NCI-H2081 (cell line): ENCODE measurements at places on chromosomes 13 and 19.

- DNase-seq: no peak
Measured at GRCh38 chr19:35733180-35734125, 8.8 kb downstream of the IGFLR1 start.

DNA sequence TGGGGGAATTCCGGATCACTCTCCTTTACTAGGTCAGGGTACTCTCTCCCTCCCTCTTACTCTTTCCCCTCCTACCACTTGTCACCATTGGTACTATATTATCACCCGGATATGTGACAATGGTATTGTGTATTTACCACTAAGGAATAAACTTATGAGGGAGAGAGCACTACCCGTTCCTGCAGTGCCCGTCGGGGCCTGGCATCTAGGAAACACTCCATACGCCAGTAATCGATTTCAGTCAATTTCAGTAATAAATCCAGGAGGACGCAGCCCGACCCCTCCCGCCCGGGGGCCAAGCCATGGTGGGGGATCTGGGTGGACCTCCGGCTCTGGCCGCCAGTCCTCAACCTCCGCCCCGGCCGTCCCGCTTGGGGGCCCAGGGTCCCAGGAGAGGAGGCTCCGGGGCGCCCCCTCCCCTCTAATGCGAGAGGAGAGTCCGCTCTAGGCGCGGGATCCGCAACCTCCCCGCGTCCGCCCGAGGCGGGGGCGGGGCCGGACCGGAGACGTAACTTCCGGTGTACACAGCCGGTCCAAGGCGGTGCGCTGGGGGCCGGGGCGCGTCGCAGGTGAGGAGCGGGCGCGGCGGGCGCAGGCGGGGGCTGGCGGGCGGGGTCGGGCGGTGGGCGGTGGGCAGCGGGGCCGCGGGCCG, at the start of gene GARRE1:
TSS of gene GARRE1 (plus strand) at position 509 of the 652 bp plus-strand sequence. CDS start 45,920 bp downstream, outside the sequence.
- peak; percentile 80 for DNase-seq

- DNase-seq: no peak
Measured at GRCh38 chr13:44180876-44181536, 192.6 kb upstream of the SERP2 start.

- no peak for DNase-seq
Measured at GRCh38 chr19:2727640-2727944, 6.4 kb upstream of the DIRAS1 start.

DNA sequence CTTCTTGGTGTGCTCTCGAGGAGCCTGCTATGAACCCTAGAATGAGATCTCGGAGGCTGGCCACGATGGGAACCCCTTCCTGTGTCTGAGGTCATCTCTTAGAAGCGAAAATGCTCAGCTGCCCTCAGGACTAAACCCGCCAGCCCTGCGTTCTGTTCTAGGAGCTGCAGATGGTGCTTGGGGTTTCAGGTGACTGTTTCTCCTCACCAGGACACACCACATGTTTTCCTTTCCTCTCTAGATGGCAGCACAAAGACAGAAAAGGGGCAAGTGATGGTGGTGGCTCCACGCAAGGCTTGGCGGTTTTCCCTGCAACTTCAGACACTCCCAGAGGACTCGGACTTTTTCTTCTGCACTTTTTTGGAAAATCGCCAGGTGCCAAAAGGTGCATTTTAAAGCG, 60.1 kb downstream of the RNASEH2B start:
- peak; percentile 38 for DNase-seq

- DNase-seq: no peak
Measured at GRCh38 chr13:48232420-48233045, 473 bp upstream of the ITM2B start.

GRCh38 chr19:2477141-2477710, 1.3 kb downstream of the GADD45B start:
- no peak for DNase-seq

DNA sequence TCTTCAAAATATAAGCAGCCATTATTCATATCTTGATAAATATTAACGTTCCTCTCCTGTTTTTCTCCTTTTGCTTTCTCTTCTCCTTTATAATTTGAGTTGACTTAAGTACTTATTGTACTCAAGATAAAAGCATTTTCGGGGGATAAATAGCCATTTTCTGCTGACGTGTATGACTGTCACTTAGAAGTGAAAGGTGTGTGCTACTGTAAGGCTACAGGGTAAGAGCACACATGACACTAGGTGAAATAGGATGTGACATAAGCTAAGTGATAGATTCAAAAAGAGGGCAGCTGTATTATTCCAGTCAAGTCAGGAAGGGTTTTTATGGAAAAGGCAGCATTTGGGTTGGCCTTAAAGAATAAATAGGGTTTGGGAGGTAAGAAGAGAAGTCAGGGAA, 128.5 kb downstream of the GPC6 start:
- no peak for DNase-seq

GRCh38 chr19:36489920-36490415, 607 bp upstream of the ZNF566 start:
- peak; percentile 92 for DNase-seq

DNA sequence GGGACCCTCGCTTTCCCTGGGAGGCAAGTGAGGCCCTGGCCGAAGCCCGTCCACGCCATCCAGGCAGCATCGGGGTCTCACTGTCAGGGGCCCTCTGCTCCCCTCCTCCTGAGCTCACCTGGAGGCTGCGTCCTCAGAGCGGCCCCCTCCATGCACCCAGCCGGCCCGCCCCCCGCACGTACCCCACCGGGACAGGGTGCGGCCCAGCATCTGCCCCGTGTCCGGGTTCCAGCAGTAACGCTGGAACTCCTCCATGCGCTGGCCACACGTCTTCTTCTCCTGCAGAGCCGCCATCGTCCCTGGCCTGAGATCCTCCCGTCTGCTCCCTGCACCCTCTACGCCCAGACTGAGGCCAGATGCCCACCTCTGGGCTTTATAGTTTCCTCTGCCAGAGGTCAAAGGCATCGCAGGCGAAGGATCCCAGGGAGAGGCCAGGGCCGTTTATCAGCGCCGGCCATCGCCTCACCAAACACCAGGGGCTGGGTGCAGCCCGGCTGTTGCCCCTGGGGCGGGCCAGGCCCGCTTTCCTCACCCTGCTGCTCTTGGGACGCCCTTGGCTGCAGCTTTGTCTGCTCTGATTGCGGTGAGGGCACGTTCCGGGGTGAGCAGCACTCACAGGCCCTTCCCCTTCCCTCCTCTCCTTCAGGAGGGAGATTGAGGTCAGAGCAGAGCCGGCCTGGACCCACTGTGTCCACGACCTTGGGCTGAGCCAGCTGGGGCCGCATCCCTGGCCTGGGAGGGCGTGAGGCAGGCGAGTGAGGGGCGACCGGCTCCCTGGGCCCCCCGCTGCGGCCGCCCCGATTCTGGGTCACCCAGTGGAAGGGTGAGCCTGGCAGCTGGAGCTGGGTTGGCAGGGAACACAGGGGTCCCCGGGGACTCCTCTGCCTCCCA, at the start of gene ATP4B:
TSS of gene ATP4B (minus strand) at position 348 of the 891 bp plus-strand sequence. CDS start at position 294, 54 bp downstream.
- no peak for DNase-seq

DNA sequence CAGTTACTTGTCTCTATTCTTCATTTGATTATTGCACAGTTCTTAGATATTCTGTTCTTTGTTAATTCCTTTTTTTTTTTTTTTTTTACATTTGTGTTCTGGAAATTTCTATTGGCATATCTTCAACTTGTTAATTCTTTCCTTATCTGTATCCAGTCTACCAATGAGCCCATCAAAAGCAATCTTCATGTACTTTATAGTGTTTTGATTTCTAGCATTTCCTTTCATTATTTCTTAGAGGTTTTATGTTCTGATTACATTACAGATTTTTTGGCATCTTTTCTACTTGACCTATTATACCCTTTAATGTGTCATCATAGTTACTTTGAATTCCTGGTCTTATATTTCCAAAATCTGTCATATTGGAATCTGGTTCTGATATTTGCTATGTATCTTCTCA, 2194.8 kb downstream of the PCDH9 start:
- DNase-seq: no peak

DNA sequence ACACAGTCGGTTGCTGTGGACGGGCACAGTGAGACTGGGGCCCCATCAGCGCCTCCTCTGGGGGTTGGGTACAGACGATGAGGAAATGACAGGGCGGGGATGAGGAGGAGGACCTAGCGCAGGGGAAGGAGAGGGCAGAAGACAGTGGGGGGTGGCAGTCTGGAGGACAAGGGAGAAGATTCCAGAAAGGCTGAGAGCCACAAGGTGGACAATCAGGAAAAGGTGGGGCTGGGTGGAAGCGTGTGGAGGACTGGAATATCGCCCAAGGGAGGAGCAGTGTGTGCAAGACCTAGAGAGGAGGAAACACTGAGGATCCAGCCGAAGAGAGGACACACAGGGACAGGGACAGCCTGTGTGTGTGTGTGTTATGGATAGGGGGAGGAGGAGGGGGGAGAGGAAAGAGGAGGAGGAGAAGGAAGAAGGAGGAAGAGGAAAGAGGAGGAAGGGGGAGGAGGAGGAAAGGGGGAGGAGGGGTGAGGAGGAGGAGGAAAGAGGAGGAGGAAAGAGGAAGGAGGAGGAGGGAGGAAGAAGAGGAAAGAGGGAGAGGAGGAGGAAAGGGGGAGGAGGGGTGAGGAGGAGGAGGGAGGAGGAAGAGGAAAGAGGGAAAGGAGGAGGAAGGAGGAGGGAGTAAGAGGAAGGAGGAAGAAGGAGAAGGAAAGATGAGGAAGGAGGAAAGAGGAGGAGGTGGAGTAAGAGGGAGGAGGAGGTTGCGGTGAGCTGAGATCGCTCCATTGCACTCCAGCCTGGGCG, 15.8 kb upstream of the GARIN5A start:
- DNase-seq: no peak

- DNase-seq: no peak
Measured at GRCh38 chr13:112532837-112533745, 54.9 kb downstream of the TUBGCP3 start.

DNA sequence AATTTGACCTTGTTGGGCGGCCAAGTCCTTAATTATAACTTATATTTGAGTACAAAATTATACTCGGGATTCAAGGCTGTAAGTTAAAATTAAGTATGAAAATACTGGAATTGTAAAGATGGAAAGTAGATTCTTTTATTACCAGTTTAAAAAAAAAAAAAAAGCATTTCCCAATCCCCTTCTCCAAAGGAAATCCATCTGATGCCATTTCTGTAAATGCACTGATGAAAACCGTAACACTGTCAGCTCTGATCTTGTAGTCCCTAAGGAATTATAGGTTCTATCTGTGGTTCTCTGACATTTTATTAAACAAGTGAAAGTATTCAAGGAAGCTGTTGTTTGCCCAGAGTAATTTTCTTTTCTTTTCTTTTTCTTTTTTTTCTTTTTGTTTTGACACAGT, 41.6 kb upstream of the HNRNPA1L2 start:
- no peak for DNase-seq

DNA sequence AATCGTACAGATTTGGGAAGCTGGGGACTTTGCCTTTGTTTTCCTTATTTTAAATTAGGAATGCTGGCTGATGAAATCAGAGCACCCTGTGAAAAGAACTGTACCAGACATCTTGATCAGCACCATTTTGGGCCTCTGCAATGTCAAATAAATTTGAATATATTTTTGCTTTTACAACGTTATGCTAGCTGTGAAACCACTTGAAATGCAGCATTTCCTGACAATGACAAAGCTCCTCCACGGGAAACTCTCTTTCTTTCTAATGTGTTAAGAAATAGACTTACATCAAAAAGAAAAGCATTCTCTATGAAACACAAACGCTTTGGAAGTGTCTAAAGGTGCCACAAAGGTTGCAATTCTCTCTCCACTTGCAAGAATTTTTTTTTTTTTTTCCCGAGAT, 47.1 kb upstream of the MAP3K10 start:
- DNase-seq: no peak

DNA sequence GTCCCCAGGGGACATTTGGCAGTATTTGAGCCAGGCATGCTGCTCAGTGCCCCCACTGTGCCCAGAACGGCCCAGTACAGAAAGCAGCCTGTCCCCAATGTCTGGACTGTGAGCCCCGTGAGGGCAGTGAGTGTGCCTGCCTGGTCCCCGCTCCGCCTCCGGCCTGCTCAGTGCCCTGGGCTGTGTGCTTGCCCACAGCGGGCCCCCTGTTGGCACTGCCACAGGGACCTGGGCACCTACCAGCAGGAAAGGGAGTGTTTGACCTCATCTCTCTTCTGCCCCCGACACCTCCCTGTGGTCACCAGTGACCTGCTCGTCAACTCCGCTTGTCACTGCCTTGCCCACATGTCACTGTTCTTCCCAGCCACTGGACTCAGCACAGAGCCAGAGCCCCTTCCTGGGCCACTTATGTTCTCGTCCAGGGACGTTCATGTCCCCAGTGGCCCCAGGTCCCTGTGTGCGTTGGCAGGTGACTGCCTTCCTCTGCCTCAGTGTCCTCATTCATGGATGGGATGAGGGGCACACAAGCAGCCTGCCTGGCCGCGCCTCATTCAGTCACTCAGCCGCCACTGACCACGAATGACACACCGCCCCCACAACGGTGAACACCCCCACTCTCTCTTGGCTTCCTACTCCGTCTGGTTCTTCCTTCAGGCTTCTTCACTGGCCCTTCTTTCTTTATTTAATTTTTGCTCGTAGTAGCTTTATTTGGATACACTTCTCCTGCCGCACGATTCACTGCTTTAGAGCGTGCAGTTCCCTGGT, 2.8 kb downstream of the FZR1 start:
- DNase-seq: no peak

DNA sequence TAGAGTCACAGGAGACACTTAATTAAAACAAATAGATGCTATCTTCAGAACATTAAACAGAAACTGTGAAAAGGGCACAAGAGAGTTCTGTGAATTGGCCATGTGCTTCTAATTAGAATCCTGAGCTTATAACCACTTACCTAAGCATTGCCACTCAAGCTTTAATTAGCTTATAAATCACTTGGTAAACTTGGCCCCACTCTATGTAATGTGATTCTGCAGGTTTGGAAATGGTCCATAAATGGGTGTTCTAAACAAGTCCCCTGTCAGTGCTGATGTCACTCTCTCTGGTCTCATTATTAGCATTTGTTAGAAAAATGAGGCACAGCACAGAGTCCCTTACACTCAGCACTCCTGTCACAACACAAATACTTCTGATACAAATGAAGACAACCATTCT, 18.0 kb downstream of the ZNF91 start:
- DNase-seq: no peak

DNA sequence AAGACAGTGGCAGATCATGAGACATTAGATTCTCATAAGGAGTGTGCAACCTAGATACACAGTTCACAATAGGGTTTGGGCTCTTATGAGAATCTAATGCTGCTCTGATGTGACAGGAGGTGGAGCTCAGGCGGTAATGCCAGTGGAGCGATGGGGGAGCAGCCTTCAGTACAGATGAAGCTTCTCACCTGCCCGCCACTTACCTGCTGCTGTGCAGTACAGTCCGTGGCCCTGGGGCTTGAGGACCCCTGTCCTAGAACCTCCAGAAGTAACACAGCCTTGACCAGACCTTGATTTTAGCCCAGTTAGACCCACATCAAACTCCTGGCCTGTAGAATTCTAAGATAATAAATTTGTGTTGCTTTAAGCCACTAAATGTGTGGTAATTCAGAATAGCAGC, 215.1 kb upstream of the MIR17HG start:
- DNase-seq: no peak

DNA sequence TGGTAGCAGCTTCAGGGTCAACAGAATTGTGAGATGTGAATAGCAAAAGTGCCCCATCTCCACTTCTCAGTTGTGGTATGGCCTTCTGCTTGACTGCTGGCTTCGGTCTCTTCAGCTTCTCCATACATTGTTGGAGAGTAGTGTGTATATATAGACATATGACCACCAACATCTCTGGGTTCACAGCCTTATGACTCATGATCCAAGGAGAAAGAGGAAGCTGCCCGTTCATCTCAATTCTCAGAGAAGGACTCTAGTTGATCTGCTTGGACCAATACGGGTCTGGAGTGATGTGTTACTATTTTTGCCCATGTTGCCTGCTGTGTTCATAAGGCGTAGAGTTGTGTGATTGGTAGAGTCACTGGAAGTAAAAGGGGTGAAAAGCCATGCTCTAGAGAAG, 3.6 kb upstream of the COMMD6 start:
- no peak for DNase-seq
